RKO (cell line): ENCODE measurements at places on chromosomes 3 and 15.

DNA sequence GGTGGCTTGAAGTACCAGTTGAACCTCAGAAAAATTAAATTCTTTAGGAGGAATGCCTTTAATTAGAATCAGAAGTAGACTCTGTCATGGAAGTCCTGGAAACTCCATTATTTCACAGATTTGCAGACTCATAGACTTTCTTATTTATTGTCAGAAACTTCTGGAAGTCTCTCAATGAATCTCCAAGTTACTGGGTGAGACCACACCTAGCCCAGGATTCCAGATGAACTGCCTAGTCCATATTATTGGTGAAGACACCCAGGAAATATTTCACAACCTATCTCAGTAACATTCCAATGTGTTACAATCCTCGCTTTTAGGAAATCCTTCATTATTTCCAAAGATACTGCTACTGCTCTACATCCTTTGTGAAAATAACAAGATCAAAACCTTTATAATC, 6.5 kb upstream of the THBS1 start:
- no peak for DNase-seq

DNA sequence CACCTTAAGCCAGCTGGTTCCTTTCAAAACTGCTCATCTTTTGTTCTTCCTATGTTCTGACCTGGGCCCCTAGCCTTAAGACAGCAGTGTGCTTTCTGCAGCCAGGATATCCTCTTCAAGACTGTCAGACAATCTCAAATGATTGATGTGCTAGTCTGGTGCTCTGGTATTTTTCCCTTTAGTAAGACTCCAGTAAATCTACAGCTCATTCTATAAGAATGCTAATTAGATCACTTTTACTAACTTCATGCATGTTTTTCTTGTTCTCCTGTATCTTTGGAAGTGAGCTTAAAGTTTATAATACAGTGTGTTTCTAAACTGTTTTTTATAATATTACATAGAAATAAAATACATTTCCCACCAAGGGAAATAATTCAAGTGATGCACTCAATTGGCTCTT, 220.9 kb upstream of the NANOGP8 start:
- peak; percentile 55 for DNase-seq

GRCh38 chr3:108296239-108296638, at the start of gene HHLA2:
TSS of gene HHLA2 (plus strand) at chr3:108296548. CDS start at chr3:108351814, 55,266 bp downstream.
- DNase-seq: no peak

DNA sequence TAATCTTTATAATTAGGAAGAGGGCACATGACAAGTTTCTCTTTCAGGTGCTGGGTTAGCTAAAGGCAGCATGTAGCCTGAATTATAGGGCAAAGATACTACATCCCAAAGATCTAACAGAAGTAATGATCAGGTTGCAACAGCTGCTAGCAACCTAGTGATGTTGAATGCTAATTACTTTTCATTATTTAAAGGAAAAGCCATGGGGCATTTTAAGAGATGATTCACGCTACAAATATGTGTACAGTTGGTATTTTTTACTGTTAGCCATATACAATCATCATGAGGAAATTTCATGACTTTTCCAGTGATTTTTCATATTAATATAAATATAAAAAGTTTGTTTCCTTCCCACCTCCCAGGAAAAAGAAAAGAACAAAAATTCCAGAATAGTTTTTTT, 43.0 kb downstream of the NEK10 start:
- peak; percentile 3 for DNase-seq

- peak; percentile 47 for DNase-seq
These were observed 61.6 kb downstream of the RAB7A start for GRCh38 chr3:128787256-128788253.

- DNase-seq: no peak
These were observed 121.0 kb downstream of the SLMAP start for GRCh38 chr3:57877116-57877515.

- no peak for DNase-seq
These were observed 435.6 kb downstream of the MECOM start for GRCh38 chr3:169227911-169228310.

- DNase-seq: no peak
These were observed 22.3 kb upstream of the ZBED2 start for GRCh38 chr3:111617406-111617805.

GRCh38 chr15:50753463-50753862, 12.0 kb downstream of the SPPL2A start:
- DNase-seq: no peak

GRCh38 chr3:27666708-27667107, 55.4 kb downstream of the EOMES start:
- peak; percentile 25 for DNase-seq

DNA sequence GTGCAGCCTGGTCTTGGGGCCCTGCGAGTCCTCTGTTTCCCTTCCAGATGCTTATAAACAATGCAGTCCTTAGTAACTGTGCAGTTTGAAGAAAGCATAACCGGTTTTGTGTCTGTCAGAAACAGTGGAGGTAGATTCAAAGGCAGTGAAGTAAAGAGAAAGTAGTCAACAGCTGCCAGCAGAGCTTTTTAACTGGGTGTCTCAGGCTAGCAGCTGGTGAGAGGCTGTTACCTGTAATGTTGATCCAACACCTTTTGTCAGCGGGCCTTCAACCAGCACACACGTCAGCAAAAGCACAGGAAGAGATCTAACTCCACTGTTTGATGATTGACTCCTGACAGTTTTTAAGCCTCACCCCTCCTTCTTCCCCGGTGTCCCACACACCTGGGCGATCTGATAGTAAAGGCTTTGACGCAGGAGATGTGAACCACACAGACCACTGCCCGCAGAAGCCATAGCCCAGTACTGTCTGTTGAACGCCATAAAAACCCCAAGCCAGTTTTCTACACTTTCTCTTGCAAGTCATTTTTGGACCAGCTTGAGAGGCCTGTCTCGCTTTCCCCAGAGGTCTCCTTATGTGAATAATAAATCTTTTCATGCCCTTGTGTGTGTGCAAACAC, 178.0 kb downstream of the FMN1 start:
- DNase-seq: no peak

- no peak for DNase-seq
These were observed 50.6 kb upstream of the PHLDB2 start for GRCh38 chr3:111808439-111808838.

- no peak for DNase-seq
These were observed 39.6 kb upstream of the GPR149 start for GRCh38 chr3:154469585-154469984.

DNA sequence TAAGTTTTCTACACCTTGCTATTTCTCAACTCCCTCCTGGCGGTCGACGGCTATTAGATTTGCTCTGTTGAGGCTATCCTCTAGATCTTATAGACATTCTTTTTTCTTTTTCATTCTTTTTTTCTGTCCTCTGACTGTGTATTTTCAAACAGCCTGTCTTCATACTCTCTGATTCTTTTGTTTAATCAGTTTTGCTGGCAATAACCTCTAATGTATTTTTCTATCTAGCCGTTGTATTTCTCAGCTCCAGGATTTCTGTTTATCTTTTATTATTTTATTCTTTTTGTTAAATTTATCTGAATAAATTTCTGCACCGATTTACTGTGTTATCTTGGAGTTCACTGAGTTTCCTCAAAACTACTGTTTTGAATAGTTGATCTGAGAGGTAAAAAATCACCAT, 31.5 kb downstream of the NLGN1 start:
- DNase-seq: no peak

DNA sequence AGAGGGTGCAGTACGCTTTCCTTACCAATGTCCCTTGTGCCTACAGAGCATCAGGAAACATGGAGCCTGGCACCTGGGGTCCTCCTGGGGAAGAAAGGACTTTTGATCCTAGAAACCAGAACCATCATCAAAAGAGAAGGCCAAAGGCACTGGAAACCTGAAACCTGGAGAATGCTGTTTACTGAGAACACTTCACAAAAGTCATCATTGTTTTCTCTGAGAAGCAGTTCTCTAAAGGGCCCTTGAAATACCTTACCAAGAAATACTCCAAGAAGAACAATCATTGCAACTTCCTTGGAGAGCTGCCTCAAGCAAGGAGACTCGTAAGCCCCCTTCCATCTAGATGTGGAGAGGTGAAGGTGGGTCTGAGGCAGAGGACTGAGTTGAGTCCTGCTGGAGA, 66.0 kb downstream of the TLE3 start:
- no peak for DNase-seq
